Occipital lobe (tissue), 3 donors: ENCODE measurements at places on chromosomes 12 and 14. TPM values are rescaled to one million over a fixed set of nuclear protein-coding genes. Genes with fewer than 3 reads are reported as not detected.
A peak's percentile ranks its signal among the peaks of the same experiment; 100 is the strongest.

Gene SALL2
- total RNA-seq, result 11.2 TPM

Gene RASAL1
- total RNA-seq, result 2.5 TPM

Gene PPP4R4
- 0.31 TPM for total RNA-seq

Gene TAS2R43
- 13.6 TPM for total RNA-seq

Gene LTBP2
- total RNA-seq, result 0.94 TPM

Gene PPTC7
- total RNA-seq, result 10.3 TPM

Gene TAS2R42
- not detected for total RNA-seq

Gene OTUB2
- 5.6 TPM for total RNA-seq

Gene CBLN3
- total RNA-seq, result 0.47 TPM

DNA sequence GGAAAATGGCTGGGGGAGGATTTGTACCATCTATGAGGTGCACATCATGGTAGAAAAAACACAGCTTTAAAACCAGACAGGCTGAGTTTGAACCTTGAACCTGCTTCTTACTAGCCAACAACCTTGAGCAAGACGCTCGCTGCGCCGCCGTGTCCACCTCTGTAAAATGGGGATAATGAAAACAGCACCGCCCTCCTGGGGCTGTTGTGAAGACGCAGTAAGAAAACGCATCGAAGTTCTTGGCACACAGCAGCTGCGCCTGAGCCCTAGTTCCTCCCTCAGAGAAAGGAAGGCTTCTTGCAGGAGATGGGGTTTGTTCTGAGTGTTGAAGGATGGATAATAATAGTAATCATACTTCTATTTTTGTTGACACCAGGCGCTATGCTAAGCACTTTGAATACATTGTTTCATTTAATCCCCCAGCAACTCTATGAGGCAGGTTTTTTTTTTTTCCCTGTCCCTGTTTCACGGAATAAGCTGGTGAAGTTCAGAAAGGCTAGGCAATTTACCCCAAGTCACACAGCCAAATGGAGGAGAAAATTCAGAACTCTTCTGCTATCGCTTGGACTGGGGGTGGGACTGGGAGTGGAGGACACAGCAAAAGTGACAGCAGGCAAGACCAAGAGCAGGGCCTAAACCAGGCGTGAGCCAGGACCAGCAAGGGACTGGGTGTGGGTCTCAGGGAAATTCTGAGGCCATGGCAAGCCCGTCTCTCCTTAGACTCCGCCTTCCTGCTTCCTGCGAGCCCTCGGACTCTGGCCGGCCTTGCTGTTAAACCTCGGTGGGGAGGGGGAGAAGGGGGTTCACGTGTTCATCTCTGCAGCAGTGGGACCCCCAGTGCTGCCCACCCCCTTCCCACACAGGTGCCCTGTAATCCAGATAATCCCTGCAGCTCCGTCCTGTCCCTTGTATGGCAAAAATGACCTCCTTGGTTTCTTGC is 97.5 kb downstream of the LRRC74A start:
- peak; percentile 17 for DNase-seq

GRCh38 chr14:32256576-32256975 is 53.5 kb upstream of the RNU6-8 start:
- no peak for DNase-seq

DNA sequence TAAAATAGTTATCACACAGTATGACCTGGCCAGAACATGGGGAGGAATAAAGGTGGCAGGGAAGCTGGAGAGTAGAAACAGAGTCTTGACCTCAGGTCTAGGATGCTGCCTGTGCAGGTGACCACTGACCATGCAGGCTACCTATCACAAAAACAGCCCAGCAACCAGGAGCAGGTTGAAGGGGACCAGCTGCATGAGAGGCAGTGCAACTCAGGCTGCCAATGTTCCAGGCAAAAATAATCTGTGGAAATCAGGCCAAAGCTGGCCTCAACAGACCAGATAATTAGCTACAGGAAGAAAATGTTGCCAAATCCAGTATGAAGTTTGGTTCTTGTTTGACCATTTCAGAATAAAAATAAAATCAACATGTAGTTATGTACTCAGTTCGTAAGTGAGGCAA is 72.6 kb downstream of the PDE6H start:
- DNase-seq, result no peak

- no peak for DNase-seq
These were observed 1288.4 kb downstream of the AACS start for GRCh38 chr12:126353604-126354003.

- DNase-seq, result no peak
These were observed 4.8 kb upstream of the ITPK1 start for GRCh38 chr14:93120517-93120916.

DNA sequence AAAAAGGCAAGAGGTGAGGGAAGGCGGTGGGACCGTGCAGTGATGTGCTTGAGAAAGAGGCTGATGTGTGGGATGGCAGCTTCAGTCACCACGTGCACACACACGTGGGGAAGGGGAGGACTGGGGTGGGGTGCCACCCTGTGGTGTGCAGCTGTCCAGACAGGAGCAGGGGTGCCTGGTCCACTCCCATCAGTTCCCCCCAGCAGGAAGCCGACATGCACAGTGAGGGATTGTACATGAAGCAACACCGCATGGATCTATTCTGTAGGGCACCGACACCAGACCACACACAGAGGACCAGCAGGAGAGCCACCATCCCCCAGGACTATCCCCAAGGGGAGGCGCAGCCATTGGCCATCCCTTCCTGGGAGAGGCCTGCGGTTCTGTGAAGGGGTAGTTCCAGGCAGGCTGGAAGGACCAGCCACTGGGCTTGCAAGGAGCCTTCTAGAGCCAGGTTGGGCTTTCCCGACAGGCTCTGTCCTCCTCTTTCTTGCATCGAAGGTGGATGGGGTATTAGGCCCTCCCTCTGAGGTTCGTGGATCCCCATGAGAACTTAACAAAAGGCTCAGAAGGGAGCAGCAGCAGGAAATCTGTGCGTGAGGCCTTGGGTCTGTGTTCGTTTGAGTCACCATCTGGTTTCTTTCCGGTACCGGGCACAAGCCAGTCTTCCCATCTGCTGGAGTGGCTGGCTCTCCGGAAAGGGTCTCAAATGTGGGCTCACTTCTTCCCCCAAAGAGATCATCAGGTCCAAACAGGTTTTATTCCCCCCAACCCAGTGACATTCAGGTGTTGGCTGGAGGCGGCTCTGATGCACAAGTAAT is 59.8 kb downstream of the PLEKHG3 start:
- no peak for DNase-seq

DNA sequence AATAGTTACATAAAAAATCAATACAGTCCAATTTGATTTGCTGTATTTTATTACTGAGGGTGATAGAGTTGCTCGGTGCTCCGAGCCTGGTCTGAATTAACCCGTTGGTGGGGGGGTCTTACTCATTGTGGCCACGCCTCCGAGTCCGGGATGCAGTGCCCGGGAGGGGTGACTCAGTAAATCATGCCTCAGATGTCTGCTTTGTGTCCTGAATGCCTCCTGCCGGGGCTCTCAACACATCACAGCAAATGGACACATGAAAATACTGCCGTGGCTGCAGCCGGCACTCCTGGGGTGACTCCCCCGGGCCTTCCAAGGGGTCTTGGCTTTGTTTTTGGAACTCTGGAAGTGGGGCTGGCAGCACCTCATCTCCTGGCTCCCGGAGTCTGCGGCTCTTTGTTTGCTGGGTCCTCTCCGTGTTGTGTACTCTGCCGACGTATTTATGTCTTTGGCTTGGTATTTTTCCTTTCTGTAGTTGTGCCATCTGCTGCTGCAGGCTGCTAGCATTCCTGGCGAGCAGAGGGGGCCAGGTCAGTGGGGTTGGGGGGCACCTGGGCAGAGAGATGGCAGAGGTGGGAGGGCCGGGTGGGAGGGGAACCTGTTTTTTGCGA is 129.0 kb downstream of the AACS start:
- DNase-seq, result peak; percentile 26

GRCh38 chr12:59193476-59194050 is 273.3 kb upstream of the LRIG3 start:
- DNase-seq, result no peak

- DNase-seq, result no peak
These were observed 80.0 kb downstream of the SINHCAF start for GRCh38 chr12:31245822-31246469.

GRCh38 chr12:49549735-49550692 is 11.2 kb downstream of the KCNH3 start:
- no peak for DNase-seq

DNA sequence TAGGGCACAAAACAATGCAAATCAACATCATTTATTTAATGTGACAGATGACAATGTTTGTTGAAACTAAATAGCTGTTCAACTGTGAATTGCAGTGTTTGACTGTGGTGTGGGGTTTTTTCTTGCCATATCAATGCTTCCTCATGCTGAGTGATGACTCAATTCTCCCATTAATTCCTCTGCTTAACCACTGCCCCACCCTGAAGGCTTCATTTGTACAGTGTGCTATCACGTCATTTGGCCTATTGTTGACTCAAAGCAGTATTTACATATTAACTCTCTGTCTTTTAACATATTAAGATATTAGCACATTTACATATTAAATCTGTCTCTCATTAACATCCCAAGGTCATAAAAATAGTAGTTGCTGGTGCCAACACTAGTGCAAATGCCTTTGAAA is 164.8 kb upstream of the NRXN3 start:
- DNase-seq, result no peak

DNA sequence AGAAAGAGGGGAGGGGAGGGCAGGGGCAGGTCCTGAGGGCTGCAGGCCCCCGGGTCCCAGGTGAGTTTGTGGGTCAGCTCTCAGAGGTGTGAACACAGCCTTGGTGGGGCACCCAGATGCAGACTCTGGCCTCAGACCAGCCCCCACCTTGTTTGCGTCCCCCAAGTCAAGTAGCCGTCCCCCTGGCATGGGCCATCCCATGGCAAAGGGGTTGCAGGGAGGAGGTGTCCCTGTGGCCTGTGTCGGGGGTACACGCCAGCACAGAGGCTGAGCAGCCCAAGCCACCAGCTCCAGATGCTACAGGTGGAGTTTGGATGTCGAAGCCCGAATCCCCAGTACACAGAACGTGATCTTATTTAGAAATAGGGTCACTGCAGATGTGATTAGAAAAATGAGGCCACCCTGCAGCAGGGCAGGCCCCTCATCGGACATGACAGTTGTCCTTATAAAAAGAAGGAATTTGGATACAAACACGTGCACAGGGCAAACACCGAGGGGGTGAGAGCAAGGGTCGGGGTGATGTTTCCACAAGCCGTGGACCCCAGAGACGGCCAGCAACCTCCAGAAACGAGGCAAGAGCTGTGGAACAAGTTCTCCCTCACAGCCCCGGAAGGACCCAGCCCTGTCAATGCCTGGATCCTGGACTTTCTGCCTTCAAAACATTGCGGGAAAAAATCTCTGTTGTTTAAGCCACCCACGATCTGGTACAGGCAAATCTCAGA is 141.2 kb upstream of the C14orf180 start:
- DNase-seq, result no peak

DNA sequence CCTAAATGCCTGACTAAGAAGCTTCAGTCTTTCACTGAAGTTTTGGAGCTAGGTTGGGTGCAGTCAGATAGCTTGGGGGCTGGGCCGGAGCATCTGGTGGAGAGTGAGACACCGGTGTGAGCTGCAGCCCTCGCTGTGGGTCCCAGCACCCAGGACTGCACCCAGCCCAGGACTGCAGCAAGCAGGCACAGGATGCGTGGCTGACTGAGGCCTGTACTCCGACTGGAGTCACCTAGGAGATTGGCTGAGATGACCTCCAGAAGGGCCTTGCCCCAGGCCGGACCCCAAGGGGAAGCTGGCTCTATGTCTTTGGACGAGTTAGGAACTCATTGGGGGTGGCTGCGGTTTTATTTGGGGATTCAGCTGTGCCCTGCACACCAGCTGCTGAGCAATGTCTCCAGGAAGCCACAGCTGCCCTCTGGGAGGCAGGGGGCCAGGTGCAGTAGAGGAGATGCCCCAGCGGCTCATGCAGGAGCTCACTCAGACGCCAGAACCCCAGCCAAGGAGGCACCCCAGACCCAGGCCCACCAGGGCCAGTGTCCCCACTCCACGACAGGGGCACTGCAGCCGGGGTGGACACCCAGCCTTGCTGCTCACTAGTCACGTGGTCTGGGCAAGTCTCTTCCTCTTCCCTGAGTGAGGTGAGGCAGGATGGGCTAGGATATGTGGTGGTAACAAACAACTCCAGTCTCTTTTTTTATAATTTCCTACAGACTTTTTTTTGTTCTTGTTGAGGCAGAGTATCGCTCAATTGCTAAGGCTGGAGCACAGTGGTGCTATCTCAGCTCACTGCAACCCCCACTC is 31.8 kb upstream of the RCOR1 start:
- DNase-seq, result no peak
